ENCODE measurements at places on chromosomes 11 and 22. TPM values are rescaled to one million over a fixed set of nuclear protein-coding genes. Genes with fewer than 3 reads are reported as not detected.

The EXPH5 gene
- 13.5 TPM for total RNA-seq

The BCO2 gene
- 2.9 TPM for total RNA-seq

The SCGB1D2 gene
- not detected for total RNA-seq

The IFITM10 gene
- 1.4 TPM for total RNA-seq

The TRIM66 gene
- 5.5 TPM for total RNA-seq

DNA sequence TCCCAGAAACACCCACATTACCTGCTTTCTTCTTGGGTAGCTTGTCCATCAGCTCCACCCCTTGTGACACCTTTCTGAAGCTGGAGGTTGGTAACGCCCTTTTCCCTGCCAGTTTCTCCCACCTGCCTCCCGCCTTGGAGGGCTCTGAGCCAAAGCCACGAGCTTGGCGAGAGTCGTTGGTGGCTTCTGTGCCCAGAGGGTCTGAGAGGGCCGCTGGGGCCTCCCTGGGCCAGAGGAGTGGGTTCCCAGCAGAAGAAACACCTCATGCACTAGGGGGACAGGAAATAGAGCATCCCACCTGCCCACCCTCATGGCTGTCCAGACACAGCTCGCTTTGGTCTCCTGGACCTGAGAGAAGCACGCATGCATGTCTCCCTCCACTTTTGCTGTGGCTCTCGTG lies 37.9 kb downstream of the B3GAT1 start:
- H3K4me3 ChIP-seq, result no peak overlapping the region
- DNase-seq, result no peak
- H3K36me3 ChIP-seq, result no peaks in the 10 kb centered on the region
- H3K4me1 ChIP-seq, result no peaks in the 10 kb centered on the region
- H3K27ac ChIP-seq, result no peak overlapping the region

GRCh38 chr11:60672255-60672654 lies 27.2 kb upstream of the MS4A8 start:
- H3K27ac ChIP-seq, result no peak overlapping the region
- H3K4me1 ChIP-seq, result no peaks in the 10 kb centered on the region
- no peak for DNase-seq
- H3K27me3 ChIP-seq, result peaks cover 3% of the 10 kb centered on the region
- H3K36me3 ChIP-seq, result no peaks in the 10 kb centered on the region

DNA sequence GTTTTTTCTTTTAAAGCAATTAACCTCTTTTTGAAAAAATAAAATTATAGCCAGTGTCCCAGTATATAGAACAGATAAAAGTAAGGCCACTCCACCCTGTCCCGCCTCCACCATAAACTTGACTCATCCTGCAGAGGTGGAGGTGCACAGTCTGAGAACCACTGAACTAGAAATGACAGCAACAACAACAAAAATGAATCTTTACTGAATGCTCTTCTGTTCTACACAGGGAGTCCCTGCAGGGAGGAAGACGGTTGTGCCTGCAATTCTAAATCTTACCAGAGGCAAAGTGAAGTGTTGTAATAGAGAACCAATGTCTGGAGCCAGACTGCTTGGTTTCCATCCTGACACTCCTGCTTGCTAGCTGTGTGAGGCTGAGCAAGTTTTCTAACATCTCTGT lies 162.3 kb downstream of the FBXO7 start:
- no peaks in the 10 kb centered on the region for H3K4me1 ChIP-seq
- no peaks in the 10 kb centered on the region for H3K36me3 ChIP-seq
- no peak overlapping the region for H3K27ac ChIP-seq
- no peak for DNase-seq

- no peak for DNase-seq
- H3K4me1 ChIP-seq, result no peaks in the 10 kb centered on the region
- H3K27me3 ChIP-seq, result peaks cover 67% of the 10 kb centered on the region
- no peak overlapping the region for H3K27ac ChIP-seq
These were observed 32.4 kb upstream of the DBX1 start for GRCh38 chr11:20192641-20193040.

DNA sequence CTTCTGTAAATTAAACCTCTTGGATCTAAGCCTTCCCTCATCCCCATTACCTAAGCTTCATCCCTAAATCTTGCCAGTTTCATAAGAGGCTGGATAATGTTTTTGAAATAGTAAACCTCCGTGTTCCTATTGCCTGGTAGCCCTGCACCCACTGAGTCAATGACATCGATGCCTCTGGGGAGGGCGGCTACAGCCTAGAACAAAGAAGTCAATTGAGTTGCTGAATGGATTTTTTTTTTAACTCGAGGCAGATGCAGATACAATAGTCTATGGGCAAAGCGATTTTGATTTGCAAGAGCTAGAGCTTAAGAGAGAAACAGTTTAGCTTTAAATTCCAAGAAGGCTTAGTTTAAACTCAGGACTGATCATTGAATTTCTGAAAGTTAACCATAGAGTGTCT lies 121.3 kb downstream of the NECTIN1 start:
- H3K4me1 ChIP-seq, result no peaks in the 10 kb centered on the region
- no peaks in the 10 kb centered on the region for H3K36me3 ChIP-seq
- no peaks in the 10 kb centered on the region for H3K27me3 ChIP-seq
- H3K27ac ChIP-seq, result no peak overlapping the region
- no peak for DNase-seq
